ENCODE measurements at places on chromosomes 4 and X.

DNA sequence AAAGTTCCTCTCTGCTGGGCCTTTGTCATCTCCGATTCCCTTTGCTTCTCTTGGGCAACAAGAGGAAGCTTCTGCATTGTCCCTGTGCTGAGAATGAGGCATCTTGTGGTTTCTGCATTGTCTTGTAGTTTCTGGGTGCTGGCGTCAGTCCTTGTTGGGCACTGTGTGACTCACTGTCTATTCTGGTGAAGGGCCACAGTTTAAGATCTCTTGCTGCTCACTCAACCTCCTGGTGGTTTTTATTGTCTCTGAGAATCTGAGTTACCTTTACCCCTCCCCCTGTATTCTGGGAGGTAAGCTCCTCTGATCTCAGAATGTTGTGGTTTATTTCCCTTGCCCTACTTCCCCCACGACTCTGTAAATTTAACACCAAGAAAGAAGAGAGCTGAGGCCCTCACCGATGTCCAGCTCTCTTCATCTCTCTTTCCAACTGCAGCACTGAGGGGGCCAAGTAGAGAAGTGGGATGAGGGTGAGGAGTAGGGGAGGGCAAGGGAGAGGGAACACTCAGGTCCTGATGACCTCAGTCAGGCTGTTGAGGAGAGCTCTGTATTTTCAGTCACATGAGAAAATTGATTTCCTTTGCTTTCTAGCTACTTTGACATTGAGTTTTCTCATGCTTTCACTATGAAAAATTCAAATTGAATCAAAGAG is 441.6 kb upstream of the PITX2 start:
- DNase-seq, result no peak

DNA sequence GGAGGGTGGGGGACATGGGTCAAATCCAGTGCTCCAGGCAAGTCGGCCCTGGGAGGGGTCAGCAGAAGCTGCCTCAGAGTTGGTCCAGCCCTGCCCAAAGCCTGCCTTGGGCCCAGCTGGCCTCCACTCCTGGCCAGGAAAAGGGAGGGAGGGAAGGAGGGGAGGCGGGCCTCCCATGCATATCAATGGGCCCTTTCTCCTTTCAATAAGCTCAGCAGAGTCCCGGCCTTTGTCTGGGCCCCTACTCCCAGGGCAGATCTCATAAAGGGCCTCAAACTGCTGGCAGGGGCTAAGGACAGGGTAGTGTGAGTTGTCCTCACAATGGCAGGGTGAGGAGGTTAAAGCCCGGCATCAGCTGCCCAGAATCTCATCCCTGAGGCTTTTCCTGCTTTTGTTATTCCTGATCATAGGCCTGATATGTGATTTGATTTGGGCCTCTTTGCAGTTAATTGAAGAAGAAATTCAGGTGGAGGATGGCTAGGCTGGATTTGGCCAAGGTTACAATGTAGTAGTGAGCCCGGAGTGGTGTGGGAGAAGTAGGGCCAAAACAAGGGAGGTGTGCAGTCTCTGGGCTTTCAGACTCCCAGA is 121.1 kb upstream of the ATP6AP2 start:
- no peak for DNase-seq

- DNase-seq, result no peak
These were observed 120.5 kb downstream of the ENPP6 start for GRCh38 chr4:184097241-184097605.

GRCh38 chr4:53507671-53508286 is 83.5 kb downstream of the LNX1 start:
- DNase-seq, result no peak

GRCh38 chr4:10135260-10135659 is 18.7 kb upstream of the WDR1 start:
- DNase-seq, result no peak

DNA sequence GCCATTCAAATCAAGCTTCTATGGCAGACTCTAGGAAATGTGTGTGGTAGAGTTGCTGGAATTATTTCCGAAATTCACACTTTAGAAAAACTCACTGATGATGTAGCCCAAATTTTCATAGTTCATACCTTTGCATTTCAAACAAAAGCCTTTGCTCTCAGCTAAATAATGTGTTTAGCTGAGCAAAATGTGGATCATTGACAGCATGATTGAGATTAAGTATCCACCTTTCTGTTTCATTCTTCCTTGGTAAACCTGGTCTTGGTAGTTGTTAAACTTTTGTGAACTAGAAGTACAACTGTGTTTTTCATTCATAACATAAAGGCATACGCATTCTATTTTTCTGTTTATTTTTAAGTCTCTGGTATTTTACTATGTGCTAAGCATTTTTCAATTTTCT is 7.2 kb downstream of the PCDH7 start:
- DNase-seq, result no peak

DNA sequence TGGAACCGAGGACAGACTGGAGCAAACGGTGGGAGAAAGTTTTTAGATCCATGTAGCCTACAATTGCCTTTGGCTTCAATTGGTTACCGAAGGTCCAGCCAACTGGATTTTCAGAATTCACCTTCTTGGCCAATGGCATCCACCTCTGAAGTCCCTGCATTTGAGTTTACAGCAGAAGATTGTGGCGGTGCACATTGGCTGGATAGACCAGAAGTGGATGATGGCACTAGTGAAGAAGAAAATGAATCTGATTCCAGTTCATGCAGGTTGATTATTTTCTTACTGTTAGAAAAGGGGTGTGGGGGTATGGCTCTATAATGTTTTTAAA is 702 bp downstream of the KLHL5 start:
- DNase-seq, result no peak

- no peak for DNase-seq
These were observed 1244.0 kb upstream of the TENM3 start for GRCh38 chr4:180999217-180999616.

GRCh38 chrX:153064061-153064460 is 7.8 kb downstream of the PNMA3 start:
- no peak for DNase-seq

DNA sequence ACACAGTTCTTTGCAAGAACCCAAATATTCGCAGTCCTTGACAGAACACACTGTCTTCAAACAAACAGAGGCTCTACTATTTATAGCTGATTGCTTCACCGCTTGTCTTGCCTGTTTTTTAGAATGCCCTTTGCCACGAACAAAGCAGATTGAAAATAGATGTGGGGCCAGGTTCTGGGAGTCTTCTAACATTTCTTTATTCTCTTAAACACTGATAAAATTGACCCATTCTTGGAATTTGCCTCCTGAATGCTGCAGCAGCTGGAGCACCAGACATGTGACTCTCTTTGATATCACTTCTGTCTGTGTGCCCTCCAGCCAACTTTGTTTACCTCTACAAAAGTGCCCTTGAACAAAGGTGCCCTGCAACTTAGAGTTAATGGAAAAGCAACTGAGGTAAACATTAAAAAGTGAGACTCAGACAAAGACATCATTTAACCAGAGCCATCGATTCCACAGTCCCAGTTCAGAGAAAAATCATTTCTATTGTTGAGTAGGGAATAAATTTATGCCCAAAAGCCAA is 64.2 kb upstream of the SPP1 start:
- DNase-seq, result no peak

DNA sequence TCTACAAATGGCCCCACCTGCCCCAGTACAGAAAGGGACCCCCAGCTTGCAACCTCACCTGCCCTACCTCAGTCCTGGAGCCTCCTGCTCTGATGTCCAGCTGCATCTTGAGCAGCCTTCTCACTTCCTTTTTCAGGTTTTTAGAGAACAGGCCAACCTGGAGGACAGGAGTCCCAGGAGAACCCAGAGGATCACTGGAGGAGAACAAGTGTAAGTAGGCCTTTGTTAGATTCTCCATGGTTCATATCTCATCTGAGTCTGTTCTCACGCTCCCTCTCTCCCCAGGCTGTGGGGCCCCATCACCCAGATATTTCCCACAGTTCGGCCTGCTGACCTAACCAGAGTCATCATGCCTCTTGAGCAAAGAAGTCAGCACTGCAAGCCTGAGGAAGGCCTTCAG is 3.6 kb downstream of the MAGEA11 start:
- no peak for DNase-seq

DNA sequence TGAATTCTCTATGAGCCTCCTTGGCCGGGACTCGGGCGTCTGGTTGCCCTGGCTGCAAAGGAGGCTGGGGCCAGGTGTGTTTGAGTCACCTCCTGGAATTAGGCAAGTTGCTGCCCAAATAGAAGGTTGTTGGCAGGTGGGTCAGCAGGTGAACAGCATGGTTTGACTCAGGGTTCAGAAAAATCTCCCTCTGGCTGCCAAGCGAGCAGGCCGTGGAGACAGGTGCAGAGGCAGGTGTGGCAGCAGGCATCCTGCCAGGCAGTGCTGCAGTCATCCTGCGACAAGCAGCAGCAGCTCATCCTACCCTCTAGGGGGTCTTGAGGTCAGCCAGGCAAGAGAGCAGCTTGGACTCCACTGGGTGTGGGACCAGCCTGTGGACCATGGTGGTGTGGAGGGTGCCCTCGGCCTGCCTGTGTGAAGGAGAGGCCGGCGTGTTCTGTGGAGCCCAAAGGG is 8.2 kb downstream of the MSANTD1 start:
- DNase-seq, result no peak

GRCh38 chrX:41921492-41922430 is 1.6 kb downstream of the CASK start:
- no peak for DNase-seq

DNA sequence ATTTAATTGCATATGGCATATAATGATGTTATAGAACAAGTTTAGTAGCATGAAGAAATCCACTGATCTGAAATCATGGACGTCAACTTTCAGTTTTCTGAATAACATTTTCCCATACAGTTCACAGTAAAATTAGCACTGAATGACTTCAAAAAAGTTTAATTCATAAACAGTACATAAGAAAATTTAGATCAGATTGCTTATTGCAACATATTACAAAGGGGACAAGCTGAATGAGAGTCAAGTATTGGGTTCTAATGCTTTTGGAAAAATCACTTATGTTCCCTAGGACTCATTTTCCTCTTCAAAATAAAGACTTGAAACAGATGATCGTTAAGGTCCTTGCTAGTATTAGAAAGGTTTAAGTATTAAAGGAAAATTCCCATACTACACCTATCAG is 898.3 kb upstream of the INTU start:
- no peak for DNase-seq

GRCh38 chrX:129980540-129981199 is 1.8 kb upstream of the BCORL1 start:
- no peak for DNase-seq

GRCh38 chrX:151346931-151347543 is 50.0 kb upstream of the VMA21 start:
- peak; percentile 23 for DNase-seq

DNA sequence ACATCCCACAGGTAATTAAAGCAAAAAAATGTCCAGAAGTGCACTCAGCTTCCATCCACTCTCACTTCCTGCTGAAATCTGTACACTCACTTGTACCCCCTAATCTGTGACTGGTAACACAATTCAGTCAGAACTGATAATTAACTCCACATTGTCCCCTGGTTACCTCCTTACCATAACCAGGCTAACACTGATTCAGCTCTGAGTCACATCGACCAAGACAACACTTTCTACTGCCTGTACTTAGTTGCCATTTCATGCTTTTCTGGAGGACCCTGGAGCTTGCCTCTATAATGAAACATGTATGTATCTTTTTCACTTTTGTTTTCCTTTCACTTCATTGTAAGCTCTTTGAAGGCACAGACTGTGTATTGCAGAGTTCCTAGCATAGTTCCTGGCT is 130.9 kb upstream of the GABRG1 start:
- DNase-seq, result no peak

DNA sequence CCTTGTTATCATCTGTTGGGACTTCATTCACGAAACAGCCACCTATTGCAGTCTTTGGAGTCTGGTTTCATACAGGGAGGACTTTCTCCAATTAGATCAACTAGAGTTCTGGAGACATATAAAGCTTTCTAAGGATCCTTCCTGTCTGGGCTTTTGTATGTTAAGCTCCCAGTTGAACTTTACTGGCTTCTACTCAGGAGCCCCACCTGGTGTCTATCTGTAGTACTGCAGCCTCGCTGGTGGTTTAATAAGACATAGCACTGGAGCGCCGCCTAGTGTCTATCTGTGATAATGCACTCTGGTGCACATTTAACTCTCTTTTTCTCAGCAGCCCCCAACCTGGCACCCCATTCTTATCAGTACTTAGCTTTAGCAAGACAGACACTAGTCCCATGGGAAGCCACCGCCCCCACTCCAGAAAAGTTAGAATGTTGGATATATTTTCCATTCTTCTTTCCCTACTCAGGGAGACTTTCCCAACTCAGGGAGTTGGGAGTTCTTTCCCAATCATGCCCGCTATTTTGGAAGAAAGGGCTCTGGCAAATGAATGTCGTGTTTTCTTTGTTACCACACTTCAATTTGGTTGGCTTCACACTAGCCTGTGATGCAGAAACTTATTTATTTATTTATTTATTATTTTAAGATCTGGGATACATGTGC is 36.9 kb upstream of the SYTL4 start:
- DNase-seq, result peak; percentile 67

- no peak for DNase-seq
These were observed 76.6 kb downstream of the INTS12 start for GRCh38 chr4:105631818-105632400.

GRCh38 chr4:141375855-141376254 is 155.2 kb downstream of the ZNF330 start:
- no peak for DNase-seq

GRCh38 chr4:113756005-113756410 is 5.5 kb downstream of the CAMK2D start:
- no peak for DNase-seq

DNA sequence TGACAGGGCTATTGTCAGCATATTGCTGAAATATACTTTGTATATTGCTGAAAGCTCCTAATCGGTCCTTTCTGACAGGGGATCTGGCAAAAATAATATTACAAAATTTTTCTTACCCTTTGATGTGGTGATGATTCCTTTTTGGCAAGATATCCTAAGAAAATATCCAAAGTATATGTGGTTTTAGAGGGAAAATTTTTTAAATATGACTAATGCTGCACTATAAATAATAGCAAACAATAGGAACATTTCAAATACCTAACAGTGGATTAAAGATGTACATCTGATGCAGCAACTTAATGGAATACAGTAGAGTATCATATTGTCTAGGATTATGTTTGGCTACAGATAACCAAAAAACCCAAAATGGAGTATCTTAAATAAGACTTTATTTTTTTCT is 49.6 kb downstream of the RRAGB start:
- no peak for DNase-seq

GRCh38 chrX:47200385-47201150 is 6.9 kb downstream of the UBA1 start:
- DNase-seq, result no peak

GRCh38 chrX:119684916-119685224 is 8.1 kb downstream of the SEPTIN6 start:
- DNase-seq, result no peak

GRCh38 chrX:57232658-57233360 is 53.7 kb upstream of the FAAH2 start:
- no peak for DNase-seq

- DNase-seq, result no peak
These were observed 241.0 kb downstream of the RAB28 start for GRCh38 chr4:13243152-13243551.

GRCh38 chr4:26076000-26076587 is 162.1 kb downstream of the SMIM20 start:
- no peak for DNase-seq

- DNase-seq, result no peak
These were observed 186.7 kb upstream of the WDFY3 start for GRCh38 chr4:85153221-85153620.

GRCh38 chr4:22315628-22316027 is 200.2 kb downstream of the ADGRA3 start:
- DNase-seq, result no peak

Measured in neuronal stem cell (in vitro differentiated cells).